Stimulated activated CD4-positive, alpha-beta T cell treated with anti-CD3 and anti-CD28 coated beads, Interleukin-2, amount 100 ng/mL, for 4 hours (primary cell): ENCODE measurements at places on chromosomes 16 and 17.

- no peak for DNase-seq
These were observed 818.6 kb downstream of the KCNJ2 start for GRCh38 chr17:70987867-70988340.

GRCh38 chr16:10850478-10850850, 26.5 kb upstream of the CIITA start:
- DNase-seq, result no peak

GRCh38 chr17:42623732-42624596, 14.5 kb downstream of the TUBG1 start:
- DNase-seq, result no peak

DNA sequence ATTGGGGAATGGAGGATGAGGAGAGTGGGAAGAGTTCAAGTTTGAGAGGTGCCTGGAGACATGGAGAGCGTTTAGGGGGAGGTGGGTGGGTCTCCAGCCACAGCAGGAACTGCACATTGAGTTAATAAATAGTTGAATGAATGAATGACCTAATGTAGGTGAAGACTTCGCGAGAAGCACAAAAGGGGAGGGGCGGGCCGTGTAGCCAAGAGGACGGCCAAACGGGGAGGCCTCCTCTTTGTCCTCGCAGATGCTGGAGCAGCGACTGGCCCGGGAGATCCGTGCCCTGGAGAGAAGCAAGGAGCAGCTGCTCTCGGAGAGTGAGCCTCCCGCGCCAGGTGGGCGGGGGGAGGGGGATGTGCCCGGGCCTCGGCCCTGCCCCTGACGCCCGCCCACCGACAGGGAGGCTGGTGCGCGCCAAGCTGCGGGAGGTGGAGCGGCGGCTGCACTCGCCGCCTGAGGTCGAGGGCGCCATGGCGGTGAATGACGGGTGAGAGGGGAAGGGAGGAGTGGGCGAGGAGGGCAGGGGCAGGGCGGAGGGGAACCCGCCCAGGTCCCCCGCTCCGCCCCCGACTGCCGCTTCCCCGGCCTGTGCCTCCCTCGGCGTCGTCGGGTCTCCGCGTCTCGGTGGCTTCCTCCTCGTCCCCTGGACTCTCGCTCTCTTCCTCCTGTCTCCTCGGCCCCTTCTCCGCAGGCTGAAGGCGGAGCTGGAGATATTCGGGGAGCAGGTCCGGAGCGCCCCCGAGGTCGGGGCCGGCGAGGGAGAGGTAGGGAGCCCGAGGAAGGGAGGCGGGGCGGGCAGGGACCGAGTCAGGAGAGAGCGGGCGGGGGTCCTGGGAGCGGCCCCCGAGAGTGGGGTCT, 12.9 kb downstream of the SYCE1L start:
- peak; percentile 78 for DNase-seq

DNA sequence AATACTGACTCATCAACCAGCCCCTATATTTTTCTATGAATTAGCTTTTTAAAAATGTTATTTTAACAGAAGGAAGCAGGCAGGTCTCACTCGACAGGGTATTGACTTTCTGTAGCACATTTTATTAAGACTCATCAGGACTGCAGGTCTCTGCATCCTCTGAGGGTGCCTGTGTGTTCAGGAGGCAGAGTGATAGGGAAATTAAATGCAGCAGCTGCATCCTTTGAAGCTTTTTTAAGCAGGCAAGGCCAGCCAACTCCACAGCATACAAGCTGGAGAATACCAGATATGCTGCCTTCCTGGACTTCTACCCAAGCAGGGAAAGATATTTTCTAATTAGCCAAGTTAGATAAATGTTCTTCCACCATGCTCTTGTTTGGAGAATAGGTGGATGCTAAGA, 124.9 kb downstream of the WSCD1 start:
- DNase-seq, result no peak

- DNase-seq, result no peak
These were observed 3.2 kb downstream of the SNX11 start for GRCh38 chr17:48110761-48111160.
